ENCODE measurements at places on chromosomes 2 and 18.

- H3K27me3 ChIP-seq, result no peaks in the 10 kb centered on the region
- DNase-seq, result no peak
- H3K36me3 ChIP-seq, result no peaks in the 10 kb centered on the region
- H3K4me3 ChIP-seq, result no peak overlapping the region
- H3K27ac ChIP-seq, result no peak overlapping the region
Observed at GRCh38 chr18:35099911-35100310, 58.7 kb downstream of the MAPRE2 start.

DNA sequence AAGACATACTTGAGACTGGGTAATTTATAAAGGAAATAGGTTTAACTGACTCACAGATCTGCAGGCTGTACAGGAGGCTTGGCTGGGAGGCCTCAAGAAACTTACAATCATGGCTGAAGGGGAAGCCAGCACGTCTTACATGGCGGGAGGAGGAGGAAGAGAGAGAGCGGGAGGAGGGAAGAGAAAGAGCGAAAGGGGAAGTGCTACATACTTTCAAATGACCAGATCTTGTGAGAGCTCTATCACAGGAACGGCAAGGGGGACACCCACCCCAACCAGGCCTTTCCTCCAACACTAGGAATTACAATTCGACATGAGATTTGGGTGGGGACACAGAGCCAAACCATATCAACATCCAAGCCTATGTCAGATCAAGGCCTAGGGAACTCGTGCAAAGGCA, 24.2 kb downstream of the MYL12B start:
- no peak overlapping the region for H3K4me3 ChIP-seq
- H3K27ac ChIP-seq, result no peak overlapping the region
- DNase-seq, result no peak
- no peaks in the 10 kb centered on the region for H3K27me3 ChIP-seq
- peaks cover 12% of the 10 kb centered on the region for H3K4me1 ChIP-seq
- no peaks in the 10 kb centered on the region for H3K36me3 ChIP-seq

- no peaks in the 10 kb centered on the region for H3K4me1 ChIP-seq
- no peaks in the 10 kb centered on the region for H3K36me3 ChIP-seq
- H3K27ac ChIP-seq, result no peak overlapping the region
- H3K4me3 ChIP-seq, result no peak overlapping the region
- no peaks in the 10 kb centered on the region for H3K27me3 ChIP-seq
Observed at GRCh38 chr18:28074076-28074475, 102.9 kb downstream of the CDH2 start.

- H3K27me3 ChIP-seq, result no peaks in the 10 kb centered on the region
- H3K4me3 ChIP-seq, result no peak overlapping the region
- no peaks in the 10 kb centered on the region for H3K36me3 ChIP-seq
- no peaks in the 10 kb centered on the region for H3K4me1 ChIP-seq
- no peak overlapping the region for H3K27ac ChIP-seq
- no peak for DNase-seq
Observed at GRCh38 chr2:239803766-239804115, 221.4 kb downstream of the NDUFA10 start.

DNA sequence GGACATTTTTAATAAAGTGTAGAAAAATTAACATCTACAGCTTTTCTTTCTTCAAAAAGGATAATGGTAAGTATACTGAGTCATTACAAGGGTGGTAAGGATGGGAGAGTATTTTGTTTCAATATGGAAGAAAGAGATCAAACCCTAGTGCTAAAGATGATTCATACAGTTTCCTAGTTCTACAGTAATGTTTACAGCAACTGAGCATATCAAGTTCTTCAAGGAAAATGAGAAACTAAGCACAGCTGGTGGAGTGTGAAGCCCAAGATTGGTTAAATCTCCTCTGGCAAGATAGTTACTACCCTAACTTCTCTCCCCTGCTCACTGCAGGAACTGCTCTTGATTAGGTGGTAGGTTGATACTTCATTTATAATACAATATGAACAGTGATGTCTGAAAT, 467.5 kb downstream of the XIRP2 start:
- no peaks in the 10 kb centered on the region for H3K36me3 ChIP-seq
- no peak overlapping the region for H3K27ac ChIP-seq
- H3K4me1 ChIP-seq, result no peaks in the 10 kb centered on the region
- DNase-seq, result no peak

DNA sequence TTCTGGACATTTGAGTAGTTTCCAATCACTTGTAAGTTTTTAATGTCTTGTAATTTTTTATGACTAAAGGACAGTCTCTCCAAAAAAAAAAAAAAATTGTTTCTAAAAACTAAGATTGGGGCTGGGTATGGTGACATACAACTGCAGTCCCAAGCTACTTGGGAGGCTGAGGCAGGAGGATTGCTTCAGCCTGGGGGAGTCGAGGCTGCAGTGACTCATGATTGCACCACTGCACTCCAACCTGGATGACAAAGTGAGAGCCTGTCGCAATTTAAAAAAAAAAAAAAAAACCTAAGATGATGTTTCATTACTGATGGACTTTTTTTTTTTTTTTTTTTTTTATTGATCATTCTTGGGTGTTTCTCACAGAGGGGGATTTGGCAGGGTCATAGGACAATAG, 34.4 kb upstream of the PKDCC start:
- peaks cover 23% of the 10 kb centered on the region for H3K4me1 ChIP-seq
- peak; percentile 69 for DNase-seq
- no peak overlapping the region for H3K27ac ChIP-seq
- no peak overlapping the region for H3K4me3 ChIP-seq
- no peaks in the 10 kb centered on the region for H3K36me3 ChIP-seq

GRCh38 chr2:239730897-239731296, 294.2 kb downstream of the NDUFA10 start:
- no peak overlapping the region for H3K4me3 ChIP-seq
- H3K4me1 ChIP-seq, result no peaks in the 10 kb centered on the region
- no peak overlapping the region for H3K27ac ChIP-seq
- H3K36me3 ChIP-seq, result no peaks in the 10 kb centered on the region

GRCh38 chr2:210199186-210199765, 26.0 kb downstream of the ACADL start:
- no peak overlapping the region for H3K27ac ChIP-seq
- H3K27me3 ChIP-seq, result no peaks in the 10 kb centered on the region
- no peak for DNase-seq
- H3K4me1 ChIP-seq, result no peaks in the 10 kb centered on the region
- H3K36me3 ChIP-seq, result peaks cover 8% of the 10 kb centered on the region

- no peaks in the 10 kb centered on the region for H3K27me3 ChIP-seq
- H3K4me3 ChIP-seq, result no peak overlapping the region
- H3K36me3 ChIP-seq, result no peaks in the 10 kb centered on the region
- no peak overlapping the region for H3K27ac ChIP-seq
- no peak for DNase-seq
Observed at GRCh38 chr2:134261398-134262131, 7.7 kb downstream of the MGAT5 start.

- no peak overlapping the region for H3K27ac ChIP-seq
- no peaks in the 10 kb centered on the region for H3K36me3 ChIP-seq
- H3K27me3 ChIP-seq, result no peaks in the 10 kb centered on the region
- no peak for DNase-seq
Observed at GRCh38 chr2:165277295-165277694, 38.1 kb downstream of the SCN2A start.

- H3K36me3 ChIP-seq, result no peaks in the 10 kb centered on the region
- no peak overlapping the region for H3K4me3 ChIP-seq
- H3K4me1 ChIP-seq, result no peaks in the 10 kb centered on the region
- no peak for DNase-seq
Observed at GRCh38 chr2:141063406-141063805, 1067.4 kb downstream of the LRP1B start.

DNA sequence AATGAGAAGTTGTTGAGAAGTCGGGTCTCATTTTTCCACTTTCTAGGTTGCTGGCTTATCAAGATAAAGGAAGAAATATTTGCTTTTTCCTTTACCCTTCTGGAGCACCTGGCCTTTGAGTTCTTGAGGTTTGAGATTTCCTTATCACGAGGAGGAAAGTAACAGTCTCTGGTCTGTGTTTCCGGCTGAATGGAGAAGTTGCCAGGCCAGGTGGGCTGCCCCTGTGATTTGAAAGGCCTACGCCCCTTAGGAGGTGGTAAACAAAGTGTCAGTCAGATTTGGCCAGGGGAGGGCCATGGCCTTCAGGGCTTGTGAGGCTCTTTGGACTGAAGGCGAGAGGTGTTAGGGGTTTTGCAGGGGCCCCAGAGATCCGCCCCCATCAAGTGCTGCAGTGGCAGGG, 156.7 kb upstream of the HAAO start:
- peaks cover 15% of the 10 kb centered on the region for H3K4me1 ChIP-seq
- no peak overlapping the region for H3K4me3 ChIP-seq
- H3K36me3 ChIP-seq, result no peaks in the 10 kb centered on the region

- H3K4me3 ChIP-seq, result no peak overlapping the region
- peak; percentile 72 for DNase-seq
- no peaks in the 10 kb centered on the region for H3K27me3 ChIP-seq
Observed at GRCh38 chr2:215949991-215950404, 63.4 kb downstream of the MREG start.

DNA sequence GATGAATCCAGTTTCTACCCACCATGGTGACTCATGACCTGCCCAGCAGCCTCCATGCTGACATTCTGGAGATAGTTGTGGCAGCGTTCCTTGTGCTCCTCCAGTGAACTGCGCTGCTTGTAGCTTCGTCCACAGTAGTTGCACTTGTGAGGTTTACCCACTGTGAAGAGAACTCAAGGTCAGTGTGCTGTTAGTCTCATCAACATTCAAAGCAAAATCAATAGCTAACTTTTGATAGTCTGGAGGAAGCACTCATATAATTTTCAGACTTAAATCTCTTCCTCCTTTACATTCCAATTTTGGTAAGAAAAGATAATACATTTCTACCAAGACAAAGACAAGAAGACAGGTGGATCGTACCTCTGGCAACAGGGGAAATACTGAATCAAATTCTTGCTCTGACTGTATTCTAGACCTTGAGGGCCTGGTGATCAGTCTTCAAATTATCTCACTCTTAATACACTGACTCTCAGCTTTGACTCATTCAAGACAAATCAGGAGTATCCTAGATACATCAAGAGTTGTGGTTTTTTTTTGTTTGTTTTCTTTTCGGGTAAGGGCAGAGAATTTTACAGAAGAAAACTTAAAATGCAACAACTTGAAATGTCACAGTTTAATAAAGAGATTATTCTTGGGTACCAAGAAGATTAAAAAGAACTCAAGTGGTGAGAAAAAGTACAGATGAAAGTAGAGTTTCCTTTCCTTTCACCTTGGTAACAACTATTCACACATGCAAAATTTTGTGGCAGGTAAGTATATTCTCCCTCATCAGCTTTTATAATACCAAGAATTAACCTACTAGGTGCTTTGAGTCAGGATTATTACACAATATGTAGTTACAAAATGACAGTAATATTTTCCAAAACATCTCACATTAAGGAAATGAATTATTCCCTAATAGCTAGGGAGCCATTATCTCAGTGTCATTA, 129.2 kb downstream of the IKZF2 start:
- H3K27ac ChIP-seq, result no peak overlapping the region
- H3K36me3 ChIP-seq, result no peaks in the 10 kb centered on the region
- no peaks in the 10 kb centered on the region for H3K4me1 ChIP-seq
- DNase-seq, result peak; percentile 73
- no peaks in the 10 kb centered on the region for H3K27me3 ChIP-seq

- no peaks in the 10 kb centered on the region for H3K36me3 ChIP-seq
- H3K4me3 ChIP-seq, result no peak overlapping the region
- no peak for DNase-seq
- peaks cover 6% of the 10 kb centered on the region for H3K4me1 ChIP-seq
- H3K27me3 ChIP-seq, result no peaks in the 10 kb centered on the region
- H3K27ac ChIP-seq, result no peak overlapping the region
Observed at GRCh38 chr18:58097121-58097906, 53.3 kb downstream of the NEDD4L start.

GRCh38 chr2:176991411-176991810, 221.2 kb upstream of the HNRNPA3 start:
- no peaks in the 10 kb centered on the region for H3K36me3 ChIP-seq
- H3K4me1 ChIP-seq, result no peaks in the 10 kb centered on the region
- no peak overlapping the region for H3K4me3 ChIP-seq
- no peaks in the 10 kb centered on the region for H3K27me3 ChIP-seq
- DNase-seq, result no peak
- H3K27ac ChIP-seq, result no peak overlapping the region

- no peak overlapping the region for H3K27ac ChIP-seq
- no peak for DNase-seq
- no peak overlapping the region for H3K4me3 ChIP-seq
- H3K27me3 ChIP-seq, result no peaks in the 10 kb centered on the region
- H3K36me3 ChIP-seq, result no peaks in the 10 kb centered on the region
Observed at GRCh38 chr2:225697936-225698335, 298.4 kb downstream of the NYAP2 start.

DNA sequence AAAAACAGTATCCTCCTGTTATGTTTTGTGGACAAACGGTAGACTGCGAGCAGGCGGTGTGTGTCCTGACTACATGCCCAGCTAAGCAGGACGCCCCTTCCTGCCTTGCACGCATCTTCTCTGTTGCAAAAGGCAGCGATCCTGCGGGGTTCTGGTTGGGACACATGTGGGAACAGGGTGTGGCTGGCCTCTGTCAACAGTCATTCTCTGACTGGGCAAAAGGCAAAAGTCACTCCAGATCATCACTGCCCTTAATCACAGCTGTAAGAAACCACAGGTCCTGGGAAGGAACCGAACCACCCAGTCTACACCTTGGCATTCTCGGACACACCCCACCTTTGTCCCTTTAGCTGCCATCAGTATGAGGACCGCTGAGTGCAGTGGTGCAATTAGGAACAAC, 44.3 kb upstream of the TMEM87B start:
- H3K4me1 ChIP-seq, result no peaks in the 10 kb centered on the region
- no peak for DNase-seq
- no peaks in the 10 kb centered on the region for H3K27me3 ChIP-seq
- H3K4me3 ChIP-seq, result no peak overlapping the region
- peaks cover 6% of the 10 kb centered on the region for H3K36me3 ChIP-seq

- no peak overlapping the region for H3K27ac ChIP-seq
- H3K36me3 ChIP-seq, result no peaks in the 10 kb centered on the region
- H3K4me1 ChIP-seq, result no peaks in the 10 kb centered on the region
- H3K4me3 ChIP-seq, result no peak overlapping the region
Observed at GRCh38 chr2:241895712-241896641, 26.4 kb downstream of the RTP5 start.

DNA sequence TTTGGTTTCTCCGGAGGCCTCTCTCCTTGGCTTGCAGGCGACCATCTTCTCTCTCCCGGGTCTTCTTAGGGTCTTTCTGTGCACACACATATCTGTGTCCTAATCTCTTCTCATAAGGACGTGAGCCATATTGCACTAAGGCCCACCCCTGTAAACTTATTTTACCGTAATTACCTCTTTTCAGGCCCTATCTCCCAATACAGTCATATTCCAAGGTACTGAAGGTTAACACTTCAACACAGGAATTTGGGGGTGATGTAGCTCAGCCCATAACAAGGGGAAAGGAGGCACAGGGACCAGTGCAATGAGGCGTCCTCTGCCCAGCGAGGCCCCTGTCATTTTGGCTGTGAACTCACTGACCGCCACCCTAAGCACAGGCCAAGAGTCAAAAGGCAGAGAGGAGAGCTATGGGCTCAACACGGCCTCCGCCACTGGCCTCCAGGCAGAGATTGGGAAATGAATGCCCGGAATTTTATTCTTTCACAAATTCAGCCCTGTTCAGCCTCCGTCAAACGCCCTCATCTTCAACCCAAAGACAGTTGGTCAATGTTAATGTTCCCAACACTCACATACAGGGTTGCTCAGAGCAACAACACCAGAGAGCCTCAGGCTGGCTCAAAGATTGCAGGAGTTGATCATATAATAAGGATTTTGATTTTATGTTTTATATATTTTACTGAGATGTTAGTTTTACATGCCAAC, 15.9 kb upstream of the NMUR1 start:
- H3K4me3 ChIP-seq, result no peak overlapping the region
- peaks cover 4% of the 10 kb centered on the region for H3K4me1 ChIP-seq
- no peak for DNase-seq
- H3K27ac ChIP-seq, result no peak overlapping the region
- no peaks in the 10 kb centered on the region for H3K27me3 ChIP-seq
